Stimulated activated CD8-positive, alpha-beta memory T cell treated with anti-CD3 and anti-CD28 coated beads, Interleukin-7, amount 100 ng/mL, for 1 hour (primary cell): ENCODE measurements at places on chromosomes 4 and X.

GRCh38 chr4:11069083-11069482 lies 359.6 kb downstream of the HS3ST1 start:
- DNase-seq, result no peak

- DNase-seq, result no peak
Observed at GRCh38 chrX:130552444-130553073, 150.8 kb downstream of the RBMX2 start.

GRCh38 chr4:107747748-107748486 lies 27.9 kb upstream of the PAPSS1 start:
- no peak for DNase-seq

DNA sequence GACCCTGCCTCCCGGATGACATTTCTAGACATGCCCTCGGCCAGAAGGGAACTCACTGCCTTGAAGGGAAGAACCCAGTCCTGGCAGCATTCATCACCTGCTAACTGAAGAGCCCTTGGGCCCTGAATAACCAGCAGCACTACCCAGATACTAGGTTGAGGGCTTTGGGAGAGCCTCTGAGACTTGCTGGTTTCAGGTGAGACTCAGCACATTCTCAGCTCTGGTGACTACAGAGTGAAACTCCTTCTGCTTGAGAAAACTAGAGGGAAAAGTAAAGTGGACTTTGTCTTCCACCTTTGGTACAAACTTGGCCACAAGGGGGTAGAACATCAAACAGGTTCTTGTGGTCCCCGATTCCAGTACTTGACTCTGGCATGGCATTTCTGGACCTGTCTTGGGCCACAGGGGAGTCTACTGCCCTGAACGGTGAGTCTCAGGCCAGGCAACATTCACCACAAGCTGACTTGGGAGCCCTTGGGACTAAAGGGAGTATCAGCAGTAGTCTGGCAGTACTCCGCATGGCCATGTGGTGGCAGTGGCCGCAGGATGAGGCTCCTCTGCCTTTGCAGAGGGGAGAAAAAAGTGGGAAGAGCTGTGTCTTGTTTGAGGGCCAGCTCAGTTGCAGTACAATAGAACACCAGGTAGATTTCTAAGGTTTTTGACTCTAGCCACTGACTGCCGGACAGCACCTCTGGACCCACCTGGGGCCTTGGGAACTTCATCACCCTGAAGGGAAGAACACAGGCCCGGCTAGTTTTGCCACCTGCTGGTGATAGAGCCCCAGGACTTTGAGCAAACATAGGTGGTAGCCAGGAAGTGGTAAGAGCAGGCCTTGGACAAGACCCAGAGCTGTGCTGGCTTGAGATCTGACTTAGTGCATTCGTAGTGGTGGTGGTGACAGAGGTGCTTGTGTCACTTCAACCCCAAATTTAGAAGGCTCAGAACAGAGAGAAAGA lies 414.8 kb downstream of the OPHN1 start:
- no peak for DNase-seq

DNA sequence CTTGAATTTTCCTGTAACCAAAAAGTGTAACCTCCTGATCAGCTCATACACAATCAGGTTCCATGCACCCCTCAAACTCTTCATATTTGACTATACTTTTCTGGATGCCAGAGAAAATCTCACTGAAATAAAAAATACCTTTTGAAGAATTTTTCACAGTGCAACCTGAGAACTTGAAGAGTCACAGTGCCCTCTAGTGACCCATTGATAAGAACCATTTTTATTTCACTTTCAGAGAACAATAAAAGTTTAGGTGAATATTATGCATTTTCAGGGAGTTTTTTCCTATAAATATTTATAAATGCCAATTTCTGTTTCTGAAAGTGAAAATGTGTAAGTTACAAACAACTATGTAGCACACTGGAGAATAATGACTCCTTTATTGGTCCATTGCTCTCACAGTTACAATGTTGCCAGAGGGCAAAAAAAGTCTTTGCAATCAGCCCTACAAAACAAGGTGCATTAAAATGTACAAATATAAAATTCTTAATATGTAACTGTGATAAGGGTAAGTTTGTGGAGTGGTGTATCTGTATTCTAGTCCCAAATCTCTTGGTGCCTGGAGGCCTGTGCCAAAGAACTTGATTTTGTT lies 153.6 kb upstream of the INTU start:
- DNase-seq, result no peak

DNA sequence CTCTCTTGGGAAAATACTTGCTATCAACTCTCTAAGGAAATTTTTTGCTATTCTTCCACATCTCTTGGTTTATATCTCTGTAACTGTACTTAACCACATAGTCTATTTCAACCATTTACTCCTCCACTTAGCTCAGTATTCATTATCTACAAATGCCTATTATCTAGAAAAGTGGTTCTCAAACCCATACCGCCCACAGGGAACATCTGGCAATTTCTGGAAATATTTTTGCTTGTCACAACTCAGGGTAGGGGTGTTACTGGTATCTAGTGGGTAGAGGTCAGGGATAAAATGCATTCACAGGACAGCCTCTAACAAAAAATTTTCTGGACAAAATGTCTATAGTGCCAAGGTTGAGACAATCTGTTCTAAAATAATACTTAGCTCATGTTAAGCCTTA lies 14.4 kb downstream of the ATRX start:
- no peak for DNase-seq

DNA sequence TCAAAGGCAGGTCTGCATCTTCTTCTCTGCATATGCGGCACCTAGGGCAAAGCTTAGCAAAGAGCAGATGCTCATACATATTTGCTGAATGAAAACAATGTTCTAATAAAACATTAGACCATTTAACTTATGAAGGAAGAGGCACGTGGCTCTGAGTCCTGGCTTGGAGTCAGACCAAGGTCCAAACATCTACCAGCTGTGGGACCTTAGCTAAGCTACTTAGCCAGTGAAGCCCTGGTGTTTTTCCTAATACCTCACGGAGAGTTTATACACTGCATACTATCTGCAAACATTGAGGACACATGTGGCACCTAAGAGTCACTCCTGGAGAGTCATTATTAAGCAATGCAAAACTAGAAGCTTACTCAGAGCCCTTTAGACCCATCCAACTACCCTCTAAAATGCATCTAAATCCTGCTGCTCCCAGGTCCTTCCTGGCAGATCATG lies 9.0 kb downstream of the PDGFC start:
- DNase-seq, result no peak

DNA sequence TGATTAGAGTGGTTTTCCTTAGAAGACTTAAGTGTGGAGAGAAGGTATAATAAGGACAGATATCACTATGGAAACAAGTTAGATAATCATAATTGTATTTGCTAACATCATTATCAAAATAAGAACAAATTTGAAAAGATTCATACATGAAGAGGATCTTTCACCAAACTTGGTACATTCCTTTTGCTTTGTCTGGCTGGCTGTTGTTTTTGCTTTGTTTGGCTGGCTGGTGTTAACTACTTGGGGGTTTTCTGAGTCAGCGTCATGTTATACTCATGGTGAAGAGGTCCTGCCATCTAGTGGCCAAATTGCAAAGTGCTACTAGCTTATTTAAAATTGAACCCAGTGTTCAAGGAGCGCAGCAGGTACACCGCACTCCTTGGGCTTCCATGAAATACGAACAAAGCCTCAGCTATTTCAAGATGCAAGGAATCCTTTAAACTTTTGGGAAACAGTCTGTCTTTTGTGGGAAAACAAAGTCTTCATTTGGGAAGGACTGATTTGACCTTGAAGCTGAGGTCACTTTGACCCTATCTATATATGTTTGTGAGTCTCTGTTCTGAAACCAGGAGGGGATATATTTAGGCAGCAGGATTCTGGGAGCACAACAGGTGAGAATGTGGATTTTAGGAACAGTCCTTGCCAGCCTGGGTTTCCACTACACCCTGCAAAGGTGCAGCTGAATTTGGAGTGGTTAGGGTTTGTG lies 129.7 kb downstream of the PLS3 start:
- peak; percentile 0 for DNase-seq

DNA sequence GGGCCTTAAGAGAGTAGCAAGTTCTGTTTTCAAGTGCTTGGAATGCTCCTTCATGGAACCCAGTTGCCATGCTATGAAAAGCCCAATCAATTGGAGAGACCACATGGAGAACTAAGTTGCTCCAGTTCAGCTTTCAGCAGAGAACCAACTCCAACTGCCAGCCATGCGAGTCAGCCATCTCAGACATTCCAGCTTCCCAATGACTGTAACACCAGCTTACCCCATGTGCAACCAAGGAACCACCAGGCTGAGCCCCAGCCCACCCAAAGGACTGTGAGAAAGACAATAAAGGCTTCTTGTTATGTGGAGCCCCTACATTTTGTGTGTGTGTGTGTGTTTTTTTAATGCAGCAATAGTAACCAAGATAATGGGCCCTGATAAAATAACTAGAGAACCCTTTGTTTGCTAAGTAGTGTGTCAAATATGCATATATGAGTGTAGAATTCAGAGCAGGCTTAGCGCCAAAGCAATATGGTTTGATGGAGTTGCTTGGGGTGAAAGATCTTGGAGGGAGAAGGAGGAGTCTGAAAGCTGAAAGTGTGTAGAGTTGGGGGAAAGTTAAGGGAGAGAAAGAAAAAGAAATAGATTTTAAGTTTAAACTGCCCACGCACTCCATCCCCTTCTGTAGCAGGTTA lies 35.0 kb upstream of the CCKAR start:
- no peak for DNase-seq

DNA sequence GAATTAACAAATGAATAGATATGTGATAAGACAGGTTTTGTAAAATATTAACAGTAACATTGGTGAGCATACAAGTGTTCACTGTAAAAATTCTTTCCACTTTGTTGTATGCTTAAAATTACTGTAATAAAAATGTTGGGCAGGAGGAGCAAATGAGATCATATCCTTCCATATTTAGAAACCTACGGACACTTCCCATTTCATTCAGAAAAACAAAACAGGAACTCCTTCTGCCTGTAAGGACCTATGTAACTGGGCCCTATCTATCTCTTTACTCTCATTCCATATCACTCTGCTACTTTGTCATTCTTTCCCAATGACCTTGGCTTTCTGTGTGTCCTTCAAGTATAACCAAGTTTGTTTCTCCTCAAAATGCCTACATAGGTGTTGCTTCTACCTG lies 53.7 kb upstream of the SLC39A8 start:
- DNase-seq, result no peak

GRCh38 chr4:32172761-32173160 lies 1452.6 kb downstream of the PCDH7 start:
- DNase-seq, result no peak

- no peak for DNase-seq
Observed at GRCh38 chrX:101257448-101258258, 33.5 kb downstream of the TAF7L start.

GRCh38 chr4:77194989-77195388 lies 38.0 kb downstream of the CCNG2 start:
- no peak for DNase-seq

DNA sequence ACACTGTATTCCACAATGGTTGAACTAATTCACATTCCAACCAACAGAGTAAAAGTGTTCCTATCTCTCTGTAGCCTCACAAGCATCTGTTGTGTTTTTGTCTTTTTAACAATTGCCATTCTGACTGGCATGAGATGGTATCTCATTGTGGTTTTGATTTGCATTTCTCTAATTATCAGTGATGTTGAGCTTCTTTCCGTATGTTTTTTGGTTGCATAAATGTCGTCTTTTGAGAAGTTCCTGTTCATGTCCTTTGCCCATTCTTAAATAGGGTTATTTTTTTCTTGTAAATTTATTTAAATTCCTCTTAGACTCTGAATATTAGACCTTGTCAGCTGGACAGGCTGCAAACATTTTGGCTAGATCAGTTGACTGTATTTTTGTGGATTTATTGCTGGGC lies 78.2 kb downstream of the VSIG4 start:
- no peak for DNase-seq

DNA sequence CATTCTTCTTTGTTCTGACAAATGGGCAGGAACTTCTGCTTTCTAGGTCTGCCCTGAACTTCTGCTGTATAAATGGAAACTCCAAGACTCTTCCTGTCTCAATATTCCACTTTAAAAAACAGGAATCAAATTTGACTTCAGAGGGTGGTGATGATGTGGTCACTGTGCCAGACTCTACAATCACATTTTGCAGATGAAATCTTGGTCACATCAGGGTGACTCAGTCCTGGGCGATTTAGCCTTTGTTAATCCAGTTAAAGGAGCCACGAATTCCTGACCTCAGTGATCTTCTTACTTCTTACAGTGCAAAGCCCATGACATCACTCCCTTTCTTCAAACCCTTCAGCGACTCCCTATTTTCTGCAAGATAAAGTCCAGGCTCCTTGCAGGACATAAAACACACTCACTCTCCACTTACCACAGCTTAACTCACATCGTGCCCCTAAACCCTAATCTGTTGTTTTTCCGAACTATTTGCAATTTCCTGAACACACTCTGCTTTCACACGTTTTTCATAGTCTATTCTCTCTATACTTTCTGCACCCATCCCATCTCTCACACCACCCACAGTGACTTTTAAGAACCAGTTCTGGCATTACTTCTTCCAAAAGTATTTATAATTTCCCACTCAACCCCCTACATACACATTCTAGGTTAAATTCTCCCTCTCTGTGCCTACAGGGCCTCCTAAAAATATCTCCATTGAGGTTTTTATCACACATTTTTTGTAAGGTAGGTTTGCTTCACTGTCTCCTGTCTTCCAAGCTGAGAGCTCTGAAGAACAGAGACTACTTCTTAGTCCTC lies 11.1 kb downstream of the GASK1B start:
- DNase-seq, result no peak

DNA sequence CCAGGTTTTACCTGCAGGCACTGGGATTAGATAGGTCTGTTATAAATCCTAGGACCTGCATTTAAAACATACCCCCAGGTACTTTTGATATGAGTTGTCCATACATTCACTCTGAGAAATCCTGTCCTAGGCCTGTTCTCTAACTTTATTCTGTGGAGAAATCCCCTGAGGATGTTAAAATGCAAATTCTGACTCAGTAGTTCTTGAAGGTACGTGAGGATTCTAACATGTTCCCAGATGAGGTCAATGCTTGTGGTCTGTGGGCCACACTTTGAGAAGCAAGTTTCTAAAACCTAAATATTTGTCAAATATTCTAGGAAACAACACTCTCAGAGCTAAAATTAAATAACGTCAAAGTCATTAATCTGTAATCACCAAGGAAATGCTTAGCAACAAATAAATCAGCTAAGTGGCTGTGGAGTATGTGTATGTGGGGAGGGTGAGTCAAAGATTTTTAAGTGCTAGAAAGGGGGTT lies 101.3 kb upstream of the MAGEB16 start:
- DNase-seq, result no peak

GRCh38 chr4:120207021-120207420 lies 140.4 kb upstream of the MAD2L1 start:
- no peak for DNase-seq

DNA sequence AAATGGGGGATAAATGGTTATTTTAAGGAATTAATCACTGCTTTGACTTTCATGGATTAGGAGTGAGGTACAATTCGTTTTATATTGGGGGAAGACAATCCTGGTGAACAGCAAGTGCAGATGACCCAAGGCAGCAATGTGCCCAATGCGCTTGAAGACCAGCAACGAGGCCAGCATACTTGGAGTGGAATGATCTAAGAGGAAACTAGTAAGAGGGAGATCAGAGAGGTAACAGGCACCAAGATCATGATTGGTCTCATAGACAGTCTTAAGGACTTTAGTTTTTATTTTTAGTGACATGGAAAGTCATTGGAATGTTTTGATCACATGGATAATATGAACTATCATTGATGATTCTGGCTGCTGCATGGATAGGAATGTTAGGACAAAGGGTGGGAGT lies 90.6 kb downstream of the BMPR1B start:
- DNase-seq, result no peak
